SHP77 treated with DMSO at 0.1 percent for 48 hours (cell line): ENCODE measurements at places on chromosomes 12 and 14.

- no peak for DNase-seq
These were observed 34.8 kb upstream of the TESC start for GRCh38 chr12:117134059-117134458.

DNA sequence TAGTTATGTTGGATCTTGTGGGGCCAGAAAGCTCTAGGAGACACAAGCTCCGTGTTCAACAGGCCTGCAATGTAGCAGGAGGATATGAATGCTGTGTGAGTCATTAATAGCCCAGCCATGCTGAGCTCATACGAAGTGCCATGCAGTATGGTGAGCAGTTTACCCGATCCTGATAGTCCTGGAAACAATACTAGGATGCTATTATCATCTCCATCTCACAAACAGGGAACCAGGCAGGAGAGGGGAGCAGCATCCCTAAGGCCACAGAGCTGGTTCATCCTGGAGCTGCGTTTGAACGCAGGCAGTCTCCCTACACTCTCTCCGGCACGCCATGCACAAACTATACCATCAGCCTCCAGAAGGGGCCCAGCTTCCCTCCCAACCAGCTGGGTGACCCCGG, 20.5 kb downstream of the TTC7B start:
- DNase-seq, result no peak

GRCh38 chr12:47097276-47097896, 17.6 kb upstream of the AMIGO2 start:
- DNase-seq, result no peak

DNA sequence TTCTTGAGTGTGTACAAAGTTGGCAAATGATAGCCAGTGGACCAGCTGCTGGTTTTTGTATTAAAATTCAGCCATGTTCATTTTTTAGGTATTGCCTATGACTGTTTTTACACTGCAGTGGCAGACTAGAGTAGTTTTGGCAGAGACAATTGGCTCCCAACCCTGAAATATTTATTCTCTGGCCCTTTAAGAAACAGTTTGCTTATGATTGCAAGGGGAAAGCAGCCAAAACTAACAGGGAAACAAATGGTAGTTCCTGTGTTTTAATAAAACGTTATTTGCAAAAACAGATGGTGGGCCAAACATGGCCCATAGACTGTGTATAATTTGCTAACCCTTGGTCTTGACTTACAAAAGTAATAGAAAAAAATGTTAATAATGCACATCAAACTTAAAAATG, 110.2 kb downstream of the ALX1 start:
- DNase-seq, result no peak

- DNase-seq, result no peak
These were observed 290.7 kb downstream of the ALG10B start for GRCh38 chr12:38607295-38607694.

GRCh38 chr12:69254046-69254445, 14.7 kb downstream of the CPSF6 start:
- peak; percentile 18 for DNase-seq

DNA sequence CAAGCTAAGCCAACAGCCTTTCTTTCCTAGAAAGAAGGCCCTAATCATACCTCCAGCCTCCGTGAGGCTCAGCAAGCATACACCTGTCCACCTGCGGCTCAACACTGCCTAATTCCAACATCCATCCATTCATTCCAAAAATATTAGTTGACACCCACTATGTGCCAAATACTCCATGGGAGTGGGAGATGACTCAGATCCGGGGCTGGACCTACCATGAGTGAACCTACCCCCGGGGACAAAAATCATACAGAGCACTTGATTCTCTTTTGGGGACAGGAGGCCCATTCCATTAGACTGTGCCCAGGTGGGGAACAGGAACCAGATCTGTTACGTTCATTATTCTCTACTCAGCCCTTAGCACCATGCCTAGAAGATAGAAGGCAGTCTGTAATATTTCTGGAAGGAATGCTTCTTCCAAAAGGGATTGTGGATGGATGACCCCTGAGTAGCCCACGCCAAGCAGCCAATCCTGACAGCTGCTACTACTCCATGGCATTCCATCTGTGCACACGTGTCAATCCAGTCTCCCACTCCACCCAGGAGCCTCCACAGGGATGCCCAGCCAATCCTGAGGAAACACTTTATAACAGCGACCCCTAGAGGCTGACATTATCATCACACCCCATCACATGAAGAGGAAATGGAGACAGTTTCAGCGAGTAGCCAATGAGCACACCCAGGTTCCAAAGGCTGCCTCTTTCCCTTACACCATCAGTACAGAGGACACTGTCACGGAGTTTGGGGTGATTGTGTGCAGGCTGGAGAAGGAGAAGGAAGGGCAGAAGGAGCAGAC, 170.7 kb downstream of the ESRRB start:
- no peak for DNase-seq

- DNase-seq, result no peak
These were observed 262.4 kb upstream of the PDE3A start for GRCh38 chr12:20105943-20106342.

- DNase-seq, result no peak
These were observed 16.7 kb upstream of the CD163L1 start for GRCh38 chr12:7460375-7461259.

DNA sequence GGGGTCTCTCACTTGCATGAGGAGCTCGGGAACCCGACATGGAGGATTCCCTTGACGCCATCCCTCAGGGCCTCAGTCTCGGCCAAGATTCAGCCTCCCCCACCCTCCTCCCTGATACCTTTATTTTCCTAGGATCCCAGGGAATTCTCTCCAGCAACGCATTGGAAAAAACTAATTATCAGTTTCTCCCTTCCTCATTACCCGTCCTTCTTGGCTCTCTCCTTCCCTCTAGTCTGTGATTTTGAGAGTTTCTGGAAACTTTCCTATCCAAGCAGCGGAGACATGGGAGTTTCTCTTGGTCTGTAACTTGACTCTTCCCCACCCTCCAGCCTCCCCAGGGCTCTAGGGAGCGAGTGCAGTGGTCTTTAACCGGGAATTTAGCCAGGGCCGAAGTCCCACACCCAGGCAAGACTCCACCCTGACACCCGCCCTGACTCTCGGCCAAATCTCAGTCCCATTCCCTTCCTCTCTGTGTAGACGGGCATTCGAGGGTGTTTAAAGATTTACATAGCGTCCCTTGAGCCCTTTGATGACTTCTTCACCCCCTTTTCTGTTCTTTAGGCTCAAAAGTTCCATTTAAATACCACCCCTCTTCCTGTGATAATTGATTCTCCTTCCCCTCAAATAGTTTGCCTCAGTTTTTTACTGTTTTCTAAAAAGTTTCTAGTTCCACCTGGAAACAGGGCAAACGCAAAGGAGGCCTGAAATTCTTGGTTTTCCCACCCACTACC, 6.7 kb downstream of the HOXC5 start:
- DNase-seq, result no peak

DNA sequence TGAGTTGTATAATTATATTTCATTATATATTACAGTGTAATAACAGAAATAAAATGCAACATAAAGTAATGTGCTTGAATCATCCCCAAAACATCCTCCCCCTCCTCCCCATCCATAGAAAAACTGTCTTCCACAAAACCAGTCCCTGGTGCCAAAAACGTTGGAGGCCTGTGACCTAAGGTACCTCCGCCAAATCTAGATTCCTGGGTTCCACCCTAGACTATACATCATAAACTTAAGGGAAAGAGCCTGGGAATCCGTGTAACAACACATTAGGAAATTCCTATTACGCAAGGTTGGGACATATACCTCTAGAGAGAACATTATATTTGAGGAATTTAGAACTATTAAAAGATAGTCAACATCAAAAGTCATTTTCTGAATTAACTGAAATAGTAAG, 38.0 kb downstream of the SPPL3 start:
- no peak for DNase-seq

GRCh38 chr14:102593061-102593824, 794 bp downstream of the RCOR1 start:
- DNase-seq, result no peak

- DNase-seq, result no peak
These were observed 6.3 kb downstream of the ITGA5 start for GRCh38 chr12:54412786-54413185.

DNA sequence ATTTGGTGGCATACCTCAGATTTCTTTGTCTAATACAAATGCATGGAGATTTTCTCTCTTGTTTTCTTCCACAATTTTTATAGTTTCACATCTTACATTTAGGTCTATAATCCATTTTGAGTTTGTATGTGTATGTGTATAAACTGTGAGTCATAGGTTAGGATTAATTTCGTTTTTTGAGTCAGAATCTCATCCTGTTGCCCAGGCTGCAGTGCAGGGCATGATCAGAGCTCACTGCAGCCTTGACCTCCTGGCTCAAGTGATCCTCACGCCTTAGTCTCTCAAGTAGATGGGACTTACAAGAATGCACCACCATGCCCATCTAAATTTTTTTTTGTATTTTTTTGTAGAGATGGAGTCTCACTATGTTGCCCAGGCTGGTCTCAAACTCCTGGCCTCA, 71.6 kb downstream of the OTOGL start:
- DNase-seq, result no peak

DNA sequence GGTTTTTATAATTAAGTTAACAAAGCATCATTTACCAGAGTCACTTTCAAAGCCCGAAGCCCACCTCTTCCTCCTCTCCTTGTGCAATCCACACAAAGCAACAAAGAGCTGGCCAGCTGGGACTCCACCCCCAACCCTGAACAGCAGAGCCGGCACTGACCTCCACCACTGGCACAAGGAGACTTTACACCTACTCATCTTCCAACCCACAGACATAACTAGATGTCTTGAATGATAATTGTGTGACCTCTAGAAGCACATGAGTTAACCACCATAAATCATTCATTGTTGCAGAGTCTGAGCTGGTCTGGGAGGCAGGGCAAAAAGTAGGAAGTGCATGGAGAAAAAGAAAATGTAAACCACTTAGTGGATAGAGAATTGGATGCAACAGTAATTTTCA, 72.2 kb downstream of the ST8SIA1 start:
- DNase-seq, result no peak

DNA sequence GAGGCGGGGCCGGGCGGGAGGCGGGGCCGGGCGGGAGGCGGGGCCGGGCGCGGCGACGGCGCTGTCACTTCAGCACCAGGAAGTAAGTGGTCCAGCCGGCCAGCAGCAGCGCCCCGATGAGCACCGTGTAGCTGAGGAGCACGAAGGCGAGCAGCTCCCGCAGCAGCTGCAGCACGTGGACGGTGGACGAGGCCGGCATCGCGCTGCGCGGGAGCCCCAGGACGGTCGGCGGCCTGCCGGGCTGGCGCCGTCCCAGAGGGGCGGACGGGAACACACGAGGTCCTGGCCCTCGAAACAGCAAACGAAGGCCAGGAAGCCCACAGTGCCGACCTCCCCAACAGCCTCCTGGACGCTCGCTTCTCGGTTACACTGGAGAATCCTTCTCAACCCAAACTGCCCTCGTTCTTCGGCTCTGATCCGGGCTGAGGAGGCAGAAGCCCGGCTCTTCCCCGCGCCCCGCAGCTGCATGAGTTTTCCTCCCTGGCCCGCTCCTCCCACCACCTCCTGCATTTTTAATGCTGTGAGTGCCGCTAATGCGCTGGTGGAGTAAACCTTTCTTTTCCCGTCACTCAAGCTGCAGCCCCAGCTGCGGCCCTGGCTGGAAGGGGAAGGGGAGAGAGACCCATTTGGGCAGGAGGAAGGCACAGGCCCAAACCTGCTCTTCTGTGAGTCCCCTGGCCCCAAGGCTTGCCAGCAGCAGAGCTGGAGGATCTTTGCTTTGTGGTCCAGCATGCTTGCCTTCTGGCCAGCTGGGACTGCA, 694 bp upstream of the DIABLO start:
- no peak for DNase-seq

DNA sequence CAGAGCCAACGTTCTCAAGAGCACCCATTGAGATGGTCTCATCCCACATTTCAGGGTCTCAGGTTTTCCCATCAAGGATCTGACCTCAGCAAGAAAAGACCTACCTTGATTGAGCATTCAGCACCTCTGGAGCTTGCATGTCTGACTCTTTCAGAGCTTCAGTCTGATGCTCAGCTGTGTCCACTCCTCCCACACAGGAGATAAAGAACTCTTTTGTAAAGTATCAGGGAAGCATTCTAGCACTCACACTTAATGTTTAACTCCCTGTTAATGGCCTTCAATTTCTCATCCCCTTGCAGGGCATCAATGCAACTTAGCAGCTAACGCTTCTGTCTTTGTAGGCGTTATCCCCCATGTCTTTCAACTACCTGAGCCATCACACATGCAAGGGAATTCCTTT, 124.1 kb downstream of the GALC start:
- no peak for DNase-seq
